ENCODE measurements at places on chromosomes 6 and 20.

DNA sequence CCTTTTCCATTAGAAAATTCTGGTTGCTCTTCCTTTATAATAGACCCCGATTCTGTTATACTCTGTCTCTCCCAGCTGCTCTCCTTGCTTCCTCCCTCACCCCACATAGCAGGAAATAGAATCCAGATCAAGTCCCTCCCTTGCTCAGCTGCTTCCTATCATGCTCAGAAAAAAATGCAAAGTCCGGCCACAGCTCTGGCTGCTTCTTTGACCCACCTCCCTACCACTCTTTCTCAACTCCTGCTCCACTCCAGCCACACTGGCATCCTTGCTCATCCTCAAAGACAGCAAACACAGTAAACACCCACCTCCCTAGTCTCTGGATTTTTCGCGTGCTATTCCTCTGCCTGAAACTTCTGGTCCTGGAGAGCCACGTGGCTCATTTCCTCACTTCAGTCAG lies 9.1 kb upstream of the SLC22A16 start:
- no peak for DNase-seq

- no peak for DNase-seq
These were observed 147.0 kb upstream of the STXBP5 start for GRCh38 chr6:147057188-147057587.

GRCh38 chr6:163416557-163417253 lies 2.2 kb downstream of the QKI start:
- DNase-seq: no peak

DNA sequence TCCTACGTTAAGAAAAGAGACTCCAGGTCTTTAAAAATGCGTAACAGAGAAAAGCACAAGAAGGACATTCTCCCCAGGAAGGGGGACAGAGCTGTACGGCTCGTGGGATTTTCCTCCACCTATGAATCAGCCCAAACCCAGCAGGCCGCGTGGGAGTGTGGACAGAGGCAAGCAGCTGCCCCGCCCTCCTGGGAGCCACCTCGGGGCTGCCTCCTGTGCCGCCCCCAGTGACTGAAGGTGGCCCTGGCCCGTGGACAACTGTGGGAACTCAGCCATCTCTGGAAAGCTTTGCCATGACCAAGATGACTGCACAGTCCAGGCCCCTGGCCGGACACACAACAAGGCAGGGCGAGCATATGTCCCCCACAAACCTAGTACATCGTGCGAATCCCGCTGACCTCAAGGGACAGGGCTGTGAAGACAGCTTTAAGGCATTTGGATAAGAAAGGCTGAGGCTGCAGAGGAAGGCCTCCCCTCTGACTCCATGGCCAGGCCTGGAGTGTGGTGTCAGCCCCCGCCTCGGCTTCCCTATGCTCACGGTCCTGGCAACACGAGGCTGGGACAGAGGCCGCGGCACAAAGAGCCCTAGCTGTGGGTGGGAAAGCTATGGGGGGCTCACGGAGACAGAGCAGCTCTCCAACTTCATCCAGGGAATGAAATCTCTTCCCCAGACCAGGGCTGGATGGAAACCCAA lies 26.9 kb downstream of the PXDC1 start:
- DNase-seq: no peak

- no peak for DNase-seq
These were observed 11.7 kb downstream of the SLC23A2 start for GRCh38 chr20:4989570-4989969.

- no peak for DNase-seq
These were observed 240.5 kb downstream of the FARS2 start for GRCh38 chr6:5501837-5502236.

Measured in H9 (cell line).